ENCODE measurements at places on chromosomes 3 and 15.
A peak's percentile ranks its signal among the peaks of the same experiment; 100 is the strongest.

DNA sequence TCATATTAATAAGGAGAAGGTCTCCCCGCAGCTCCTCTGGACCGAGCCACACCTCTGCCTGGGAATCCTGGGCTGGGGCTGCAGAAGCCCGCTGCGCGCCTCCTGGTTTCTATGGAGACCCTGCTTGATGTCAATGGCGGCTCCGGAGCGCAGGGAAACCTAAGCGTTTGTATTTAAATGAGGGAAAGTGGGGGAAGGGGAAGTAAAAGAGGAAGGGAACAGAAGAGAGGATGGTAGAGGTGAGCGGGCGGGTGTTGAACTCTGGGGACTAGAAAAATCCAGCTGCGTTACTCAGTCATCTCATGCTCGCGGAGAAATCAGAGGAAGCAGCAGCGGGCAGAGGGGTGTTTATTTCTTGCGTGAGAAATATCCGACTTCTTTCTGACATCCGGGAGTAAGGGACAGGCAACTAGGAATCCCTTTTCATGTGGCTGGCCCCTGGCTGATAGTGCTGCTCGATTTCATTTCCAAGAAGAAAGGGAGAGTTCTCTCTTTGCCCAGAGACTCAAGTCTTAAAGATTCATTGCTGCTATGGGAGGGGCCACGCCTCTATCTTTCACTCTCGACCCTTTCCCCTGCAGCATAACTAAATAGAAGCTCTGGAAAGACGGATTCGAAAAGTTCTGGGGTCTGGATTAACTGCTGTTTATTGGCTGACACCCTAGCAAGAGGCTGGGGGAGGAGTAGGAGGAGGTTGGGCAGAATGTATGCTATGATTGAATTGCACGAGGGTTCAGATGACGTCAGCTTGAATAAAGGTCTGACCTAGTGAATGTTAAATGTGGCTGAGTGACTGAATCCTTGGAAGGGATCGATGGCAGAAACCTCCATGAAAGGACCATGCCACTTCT is 110.5 kb upstream of the GAP43 start:
- DNase-seq, result no peak

GRCh38 chr3:66039590-66039887 is 821 bp upstream of the MAGI1 start:
- DNase-seq, result no peak

DNA sequence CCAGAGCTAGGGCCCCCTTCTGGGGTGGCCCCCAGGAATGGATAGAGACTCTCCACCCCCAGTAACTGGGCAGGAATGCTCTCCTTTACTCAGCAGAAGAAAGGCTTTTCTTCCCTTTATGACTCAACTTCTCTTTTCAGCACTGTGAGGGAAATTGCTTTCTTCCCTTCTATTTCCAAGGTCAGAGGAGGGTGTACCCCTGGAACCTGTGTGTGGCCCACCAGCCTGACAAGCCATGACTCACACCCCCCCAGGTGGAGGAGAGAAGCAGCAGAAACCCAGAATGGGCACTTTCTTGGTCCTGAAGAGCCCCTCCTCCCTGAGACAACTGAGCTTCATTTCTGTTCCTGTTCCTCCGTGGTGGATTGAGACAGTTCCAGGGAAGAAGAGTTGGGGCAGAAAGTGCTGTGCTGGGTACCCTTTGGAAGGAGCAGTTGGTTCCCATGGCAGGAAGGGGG is 2.7 kb upstream of the ANKRD63 start:
- DNase-seq, result no peak

DNA sequence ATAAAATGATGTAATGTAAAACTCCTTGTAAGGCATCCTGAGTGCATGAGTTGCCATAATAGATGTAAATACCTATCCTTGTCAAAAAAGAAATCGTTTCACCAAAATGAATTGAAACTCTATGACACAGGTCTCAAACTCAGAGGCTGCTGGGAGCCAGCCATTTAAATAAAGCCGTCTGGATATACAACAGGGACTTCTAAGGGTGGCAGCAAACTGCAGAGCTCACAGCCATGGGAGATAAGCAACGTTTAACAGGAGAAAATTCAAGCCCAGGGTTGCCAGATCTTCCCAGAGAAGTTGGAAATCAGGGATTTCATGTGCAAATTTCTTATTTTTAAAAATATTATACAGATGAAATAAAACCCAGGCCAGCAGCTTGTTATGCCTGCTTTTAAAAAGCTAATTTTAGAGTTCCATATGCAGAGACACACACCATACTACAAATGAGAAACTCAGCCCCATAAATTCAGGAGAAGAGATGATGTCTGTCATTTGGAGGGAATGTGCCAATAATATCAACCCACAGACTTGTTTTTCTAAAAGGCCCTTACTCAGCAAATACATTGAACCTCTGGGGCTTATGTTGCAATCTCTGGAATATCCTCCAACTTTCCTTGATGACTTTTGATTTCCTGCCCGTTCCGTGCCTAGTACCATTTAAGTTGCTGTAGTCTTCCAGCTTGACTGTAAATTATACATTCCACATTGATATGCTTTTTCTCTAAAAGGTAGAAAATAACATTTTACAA is 75.6 kb downstream of the AQP9 start:
- no peak for DNase-seq

- DNase-seq, result no peak
Observed at GRCh38 chr3:170907637-170908234, 701 bp downstream of the EIF5A2 start.

DNA sequence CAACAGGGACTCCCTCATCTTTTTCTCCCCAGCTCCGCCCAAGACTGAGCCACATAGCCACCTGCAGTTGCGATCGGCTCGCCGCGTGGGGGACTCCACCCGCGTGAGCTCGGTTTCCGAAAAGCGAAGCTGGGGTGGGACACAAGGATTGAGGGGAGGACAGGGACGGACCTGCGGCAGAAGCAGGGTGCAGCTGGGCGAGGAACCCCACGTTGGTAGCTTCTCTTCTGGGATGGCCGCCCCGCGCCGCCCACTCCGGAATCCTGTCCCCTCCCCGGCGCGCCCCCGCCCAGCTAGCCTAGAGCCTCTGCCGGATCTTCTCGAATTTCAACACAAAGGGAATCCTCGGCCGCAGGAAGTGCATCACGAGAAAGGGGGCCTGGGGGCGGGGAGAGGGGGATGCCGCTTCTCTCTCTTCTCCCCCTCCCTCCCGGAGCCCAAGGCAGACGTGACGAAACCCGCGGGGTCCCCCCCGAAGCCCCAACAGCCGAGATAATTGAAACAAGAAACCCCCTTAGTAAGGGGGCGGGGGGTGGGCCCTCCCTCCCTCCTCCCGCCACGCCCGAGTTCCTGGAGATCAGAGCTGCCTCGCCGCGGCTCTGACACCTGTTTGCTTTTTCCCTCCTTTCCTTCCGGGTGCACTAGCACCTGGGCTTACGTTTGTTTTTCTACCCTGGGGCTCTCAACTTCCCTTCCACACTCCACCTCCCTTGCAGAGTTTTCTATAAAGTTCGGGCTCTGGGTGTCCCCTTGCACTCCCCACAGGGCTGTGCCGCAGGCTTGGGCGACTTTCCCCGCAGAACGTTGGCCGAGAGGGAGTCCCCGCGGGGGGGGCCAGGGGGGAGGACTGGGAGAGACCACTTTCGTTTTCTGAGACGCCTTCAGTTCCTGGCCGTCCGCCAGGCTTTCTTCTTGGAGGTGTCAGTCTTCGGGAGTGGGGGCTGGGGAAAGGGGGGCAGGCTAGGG is 1.3 kb upstream of the KCNH8 start:
- DNase-seq, result peak; percentile 67

- no peak for DNase-seq
Observed at GRCh38 chr3:70974747-70975146, 608.8 kb downstream of the FOXP1 start.

DNA sequence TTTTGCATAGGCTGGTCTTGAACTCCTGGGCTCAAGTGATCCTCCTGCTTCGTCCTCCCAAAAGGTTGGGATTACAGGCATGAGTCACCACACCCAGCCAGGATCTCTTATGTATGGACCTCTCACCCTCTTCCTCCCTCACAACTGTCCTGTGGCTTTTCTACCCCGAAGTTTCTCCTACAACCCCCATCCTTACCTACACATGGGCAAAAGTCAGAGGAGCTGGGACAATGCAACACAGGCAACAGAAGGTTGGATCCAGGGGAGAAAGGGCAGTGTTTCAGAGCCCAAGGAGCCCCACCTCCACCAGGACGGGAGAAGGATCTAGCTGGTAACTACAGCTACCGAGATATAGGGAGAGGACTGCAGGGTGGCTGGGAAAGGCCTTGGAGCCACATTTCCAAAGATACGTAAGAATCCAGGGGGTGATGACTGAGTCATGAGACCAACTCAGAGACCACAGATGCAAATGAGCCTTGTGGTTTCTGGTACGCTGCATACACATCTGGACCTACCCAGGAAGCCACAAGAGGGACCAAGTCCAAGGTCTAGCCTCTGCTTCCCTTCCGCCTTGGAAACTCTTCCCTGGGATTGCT is 13.6 kb downstream of the IGDCC4 start:
- no peak for DNase-seq

- DNase-seq, result no peak
Observed at GRCh38 chr3:185687271-185687878, 101.3 kb downstream of the SENP2 start.

GRCh38 chr3:157453824-157454223 is 17.2 kb downstream of the PTX3 start:
- DNase-seq, result no peak

GRCh38 chr3:73681610-73682009 is 56.9 kb upstream of the PDZRN3 start:
- DNase-seq, result no peak
